ENCODE measurements at places on chromosomes 1 and 21.

DNA sequence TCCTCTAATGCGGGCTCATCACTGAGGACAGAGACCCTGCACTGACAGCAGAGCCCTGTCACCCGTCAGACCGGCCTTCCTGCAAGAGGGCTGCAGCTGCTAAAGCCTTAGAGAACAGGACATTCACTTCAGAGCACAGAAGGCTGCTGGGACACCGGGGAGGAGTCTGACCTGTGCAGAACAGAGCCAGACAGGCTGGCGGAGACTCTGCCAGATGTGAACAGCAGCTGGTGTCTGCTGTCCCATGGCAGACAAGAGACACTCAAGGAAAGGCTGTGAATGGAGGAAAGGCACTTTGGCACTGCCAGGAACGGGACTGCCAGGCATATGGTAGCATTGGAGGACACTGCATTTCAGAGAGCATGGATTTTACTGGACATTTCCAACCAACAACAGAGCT lies 21.4 kb downstream of the MRAP start:
- no peak for DNase-seq

DNA sequence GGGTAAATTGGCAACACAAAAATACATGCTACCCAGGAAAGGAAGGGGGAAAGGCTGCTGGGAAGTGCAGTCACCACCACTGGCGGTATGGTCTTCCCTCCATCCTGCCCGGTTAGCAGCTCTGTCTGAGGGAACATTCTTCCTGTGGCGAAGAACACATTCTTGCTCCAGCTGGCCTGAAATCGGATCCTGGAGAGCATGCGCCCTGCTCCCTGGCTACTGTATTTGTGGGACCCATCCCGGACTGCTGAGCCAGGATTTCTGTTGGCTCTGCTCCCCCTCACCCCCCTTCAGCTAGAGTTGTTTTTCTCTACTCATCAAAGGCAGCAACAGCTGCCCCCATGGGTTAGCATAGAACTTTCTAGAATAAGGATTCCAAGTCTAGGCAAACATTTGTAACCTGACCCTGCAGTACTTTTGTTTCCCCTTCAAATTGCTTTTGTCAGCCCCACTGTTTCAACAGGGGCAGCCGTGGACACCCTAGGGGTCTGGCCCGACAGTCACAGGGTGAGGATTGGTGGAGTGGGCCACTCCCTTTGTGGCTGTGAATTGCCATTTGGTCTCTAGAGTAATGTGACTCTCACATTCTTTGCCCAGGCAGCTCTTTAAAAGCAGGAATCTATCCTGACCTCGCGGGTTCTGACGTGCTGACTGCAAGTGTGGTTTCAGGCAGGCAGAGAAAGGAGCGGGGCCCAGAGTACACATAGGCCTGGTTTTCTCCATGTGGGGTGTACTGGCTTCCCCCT lies 157.7 kb downstream of the TOMM20 start:
- DNase-seq: no peak

DNA sequence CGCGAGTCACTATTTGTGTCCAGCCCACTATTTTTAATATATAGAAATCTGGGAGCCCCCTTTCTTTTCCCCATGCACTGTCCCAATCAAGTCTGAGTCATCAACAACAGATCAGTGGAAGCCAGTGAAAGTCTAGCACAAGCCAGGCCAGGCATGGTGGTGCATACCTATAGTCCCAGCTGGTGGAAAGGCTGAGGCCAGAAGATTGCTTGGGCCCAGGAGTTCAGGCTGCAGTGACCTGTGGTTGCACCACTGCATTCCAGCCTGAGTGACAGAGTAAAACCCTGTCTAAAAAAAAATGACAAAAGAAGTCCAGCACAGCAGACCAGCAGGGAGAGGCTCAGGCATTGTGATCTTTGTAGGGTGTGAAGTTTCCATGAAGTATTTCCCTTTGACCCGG lies 9.0 kb upstream of the RPL5 start:
- no peak for DNase-seq

DNA sequence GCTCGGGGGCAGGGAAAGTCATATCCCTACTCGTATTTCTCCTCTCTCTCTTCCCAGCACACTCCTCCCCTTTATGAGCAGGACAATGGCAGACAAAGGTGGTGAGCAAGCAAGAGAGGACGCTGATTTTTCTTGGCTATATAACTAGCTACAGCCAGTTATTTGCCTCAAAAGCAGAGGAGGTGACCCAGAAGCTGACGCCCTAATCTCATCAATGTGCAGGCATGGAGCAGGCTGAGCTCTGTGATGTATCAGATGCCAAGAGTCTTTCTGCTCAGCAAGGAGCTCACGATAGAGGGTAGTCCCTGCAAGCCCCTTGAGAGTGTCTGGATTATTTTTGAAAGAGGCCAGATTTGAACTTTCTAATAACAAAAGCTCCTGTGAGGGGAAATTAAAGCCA lies 75.5 kb downstream of the ASTN1 start:
- DNase-seq: no peak

DNA sequence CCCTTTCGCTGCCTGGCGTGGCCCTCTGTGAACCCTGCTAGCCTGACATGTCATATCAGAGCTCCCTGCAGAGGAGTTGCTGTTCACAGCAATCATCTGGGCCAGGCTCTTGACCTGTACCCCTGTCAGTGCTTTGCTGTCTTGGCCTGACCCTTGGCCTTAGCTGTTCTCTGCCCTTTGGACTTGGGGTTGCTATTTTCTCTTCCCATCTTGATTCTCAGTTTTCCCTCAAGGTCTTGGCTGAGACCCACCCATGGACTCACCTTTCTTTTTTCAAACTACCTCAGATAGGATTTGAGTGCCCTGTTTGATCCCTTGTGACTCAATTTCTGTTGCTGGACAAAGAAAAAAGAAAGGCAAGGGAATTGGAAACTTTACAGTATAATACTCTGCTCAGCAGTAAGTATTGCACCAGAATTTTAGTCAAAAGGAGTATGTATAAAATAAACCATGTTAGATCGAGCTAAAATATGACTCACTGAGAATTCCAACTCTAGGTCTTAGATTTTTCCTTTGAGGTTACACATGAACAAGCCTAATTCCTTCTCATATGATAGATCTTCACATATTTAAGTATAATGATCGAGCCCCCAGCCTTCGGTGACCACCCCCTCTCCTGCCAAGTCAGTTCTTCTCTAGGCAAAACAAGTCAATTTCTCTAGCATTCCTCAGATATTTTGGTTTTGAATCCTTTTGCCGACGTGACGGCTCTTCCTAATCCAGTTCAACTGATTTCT lies 110.5 kb downstream of the NGF start:
- DNase-seq: no peak

All from activated T-helper 1 cell treated with anti-CD3 and anti-CD28 coated beads, Interleukin-12 subunit alpha, Interleukin-12 subunit beta, Interleukin-2, Interleukin-4 antibody, amounts not matched to agents 30 ng/mL and 10 ng/mL and 1 ng/mL, durations not matched to agents 14 hours and 24 hours and 36 hours (primary cell).